ENCODE measurements at places on chromosomes 16 and 17.

DNA sequence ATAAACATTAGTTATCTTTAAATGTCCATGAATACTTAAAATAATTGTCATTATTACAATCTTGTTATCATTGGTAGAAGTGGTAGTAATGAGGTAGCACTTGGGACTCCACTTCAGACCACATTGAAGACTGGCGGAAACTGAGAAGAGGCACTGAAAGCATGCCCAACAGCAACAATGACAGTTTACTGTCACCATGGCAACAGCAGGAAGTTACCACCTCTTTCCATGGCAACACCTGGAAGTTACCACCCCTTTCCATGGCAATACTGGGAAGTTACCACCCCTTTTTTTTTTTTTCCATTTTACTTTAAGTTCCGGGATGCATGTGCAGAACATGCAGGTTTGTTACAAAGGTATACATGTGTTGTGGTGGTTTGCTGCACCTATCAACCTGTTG lies 494.9 kb upstream of the RBFOX1 start:
- no peak for DNase-seq

DNA sequence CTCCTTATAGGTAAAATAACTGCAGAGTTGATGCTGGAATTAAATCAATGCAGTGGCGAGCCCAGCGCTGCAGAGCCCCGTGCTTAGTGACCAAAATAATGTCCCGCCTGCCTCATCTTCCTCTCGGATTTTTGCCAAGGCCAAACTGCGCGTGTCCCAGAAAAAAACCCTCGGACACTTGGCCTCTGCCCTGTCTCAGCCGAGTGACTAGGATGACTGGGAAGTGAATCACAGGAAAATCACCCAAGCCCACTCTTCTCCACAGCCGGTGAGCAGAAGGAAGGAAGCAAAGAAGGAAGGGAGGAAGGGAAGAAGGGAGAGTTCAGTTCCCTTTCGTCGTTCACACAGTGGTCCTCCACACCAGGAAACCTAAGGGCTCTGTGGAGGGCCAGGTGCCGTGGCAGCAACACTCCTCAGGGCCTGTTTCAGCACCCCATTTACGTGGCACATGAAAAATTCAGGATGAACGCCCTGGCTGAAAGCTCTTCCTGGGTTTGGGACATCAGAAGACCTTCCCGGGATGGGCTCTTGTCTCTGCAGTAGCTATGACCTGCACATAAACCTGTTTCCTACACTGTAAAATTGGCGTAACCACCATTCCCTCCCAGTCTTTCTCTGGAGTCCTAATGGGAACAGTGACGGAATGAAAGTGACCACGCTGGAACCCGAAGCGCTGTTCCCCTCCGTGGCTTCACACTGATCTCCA lies 25.4 kb upstream of the HOXB13 start:
- DNase-seq: no peak

GRCh38 chr17:38943607-38944006 lies 18.2 kb downstream of the LASP1NB start:
- DNase-seq: no peak

DNA sequence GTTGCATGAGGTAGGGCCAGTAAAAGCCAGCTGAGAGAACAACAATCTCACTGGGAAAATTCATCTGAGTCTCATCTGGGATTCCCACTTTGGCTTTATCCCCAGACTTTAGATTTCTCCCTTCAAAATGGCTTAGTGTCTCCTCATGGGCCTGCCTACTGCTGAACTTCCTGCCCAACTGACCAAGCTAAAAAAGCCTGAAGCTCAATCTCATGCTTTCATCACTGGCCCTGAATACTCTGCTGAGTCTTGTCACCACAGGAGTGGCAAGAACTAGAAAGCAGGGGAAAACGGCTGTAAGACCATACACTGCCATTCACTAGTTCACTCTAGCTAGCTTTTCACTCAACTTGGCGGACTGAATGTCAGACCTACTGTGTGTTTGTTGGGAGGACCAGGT lies 96.4 kb upstream of the NOG start:
- no peak for DNase-seq

DNA sequence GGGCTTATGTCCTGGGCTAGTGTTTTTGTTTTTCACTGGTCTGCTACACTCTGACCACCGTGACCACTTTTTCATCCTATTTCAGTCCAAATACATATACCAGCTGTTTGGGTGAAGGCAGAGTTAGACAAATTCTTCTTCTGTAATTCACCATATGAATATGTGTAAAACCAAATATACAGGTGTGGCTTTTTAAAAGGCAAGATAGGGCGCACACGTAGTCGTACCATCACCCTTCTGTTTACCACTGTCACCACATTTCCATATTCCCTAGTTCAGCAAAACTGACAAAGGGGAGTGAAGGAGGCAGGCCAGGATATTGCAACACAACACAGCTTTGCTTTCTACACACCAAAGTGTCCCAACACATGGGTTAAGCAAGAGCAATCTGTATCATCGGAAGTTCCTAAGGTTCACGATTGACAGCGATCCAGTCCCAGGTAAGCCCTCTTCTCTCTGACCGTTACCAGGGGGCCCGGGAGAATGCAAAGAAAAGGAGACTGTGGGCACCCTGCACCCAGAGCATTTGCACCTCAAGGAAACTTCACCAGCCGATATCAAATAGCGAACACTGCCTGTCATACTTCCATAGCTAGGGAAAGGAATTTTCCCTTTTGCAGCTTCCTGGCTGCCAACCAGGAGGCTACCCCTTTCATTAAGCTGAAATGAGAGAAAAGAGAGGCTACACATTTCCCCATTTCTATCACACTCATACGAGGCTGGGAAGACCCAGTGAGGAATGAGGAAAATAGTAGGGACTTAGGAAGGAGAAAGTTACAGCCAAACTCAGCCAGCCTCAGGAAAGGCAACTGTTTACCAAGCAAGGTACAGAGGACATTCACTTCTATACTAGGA lies 23.1 kb downstream of the CREBBP start:
- DNase-seq: no peak

- no peak for DNase-seq
Observed at GRCh38 chr17:41638194-41638593, 13.8 kb upstream of the KRT17 start.

DNA sequence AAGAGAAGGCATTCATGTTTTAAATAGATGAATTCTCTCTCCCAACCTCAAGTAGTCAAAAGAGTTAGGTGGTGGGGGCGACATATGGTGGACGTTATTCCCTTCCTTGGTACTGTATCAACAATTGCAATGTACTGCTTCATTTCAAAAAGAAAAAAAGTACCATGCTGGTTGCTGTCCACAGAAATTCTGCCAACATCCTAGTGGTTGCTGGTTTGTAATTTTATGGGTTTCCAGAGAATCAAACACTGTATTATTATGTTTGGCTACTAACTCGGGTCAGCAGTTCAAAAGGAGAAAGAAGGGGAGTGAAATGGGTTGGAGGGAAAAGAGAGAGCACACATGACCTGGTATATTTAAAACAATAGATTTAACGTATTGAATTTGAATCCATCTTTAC lies 61.1 kb upstream of the KCNJ16 start:
- DNase-seq: no peak

DNA sequence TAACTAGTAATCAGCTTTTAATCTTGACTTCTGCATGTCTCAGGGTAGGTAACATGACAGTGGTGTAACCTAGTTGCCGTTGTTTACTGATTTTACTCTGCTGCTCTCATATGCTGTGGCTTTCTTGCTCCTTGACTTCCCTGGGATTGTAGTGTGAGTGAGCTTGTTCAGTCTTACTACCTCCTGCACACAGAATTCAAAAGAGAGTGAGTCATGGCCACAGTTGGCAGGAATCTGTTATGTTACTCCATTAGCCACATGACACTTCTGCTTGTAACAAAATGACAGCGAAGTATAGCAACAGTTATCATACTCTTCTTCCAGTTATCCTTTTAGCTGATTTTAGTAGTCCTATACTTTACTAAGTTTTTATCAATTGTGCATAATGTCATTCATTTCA lies 18.8 kb downstream of the TNRC6A start:
- DNase-seq: peak; percentile 17

DNA sequence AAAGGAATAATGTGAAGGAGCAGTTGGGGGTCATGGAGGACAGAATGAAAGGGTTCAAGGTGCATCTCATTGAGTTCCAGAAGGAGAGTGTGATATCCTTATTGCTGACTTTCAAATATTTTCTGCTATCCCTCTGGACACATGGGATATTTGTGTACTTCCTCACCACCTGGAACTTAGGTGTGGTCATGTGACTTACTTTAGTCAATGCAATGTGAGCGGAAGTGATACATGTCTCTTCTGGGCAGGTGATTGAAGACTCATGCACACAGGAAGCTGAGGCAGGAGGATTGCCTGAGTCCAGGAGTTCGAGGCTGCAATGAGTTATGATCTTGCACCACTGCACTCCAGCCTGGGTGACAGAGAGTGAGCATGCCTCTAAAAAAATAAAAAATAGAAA lies 36.7 kb upstream of the TANC2 start:
- no peak for DNase-seq

DNA sequence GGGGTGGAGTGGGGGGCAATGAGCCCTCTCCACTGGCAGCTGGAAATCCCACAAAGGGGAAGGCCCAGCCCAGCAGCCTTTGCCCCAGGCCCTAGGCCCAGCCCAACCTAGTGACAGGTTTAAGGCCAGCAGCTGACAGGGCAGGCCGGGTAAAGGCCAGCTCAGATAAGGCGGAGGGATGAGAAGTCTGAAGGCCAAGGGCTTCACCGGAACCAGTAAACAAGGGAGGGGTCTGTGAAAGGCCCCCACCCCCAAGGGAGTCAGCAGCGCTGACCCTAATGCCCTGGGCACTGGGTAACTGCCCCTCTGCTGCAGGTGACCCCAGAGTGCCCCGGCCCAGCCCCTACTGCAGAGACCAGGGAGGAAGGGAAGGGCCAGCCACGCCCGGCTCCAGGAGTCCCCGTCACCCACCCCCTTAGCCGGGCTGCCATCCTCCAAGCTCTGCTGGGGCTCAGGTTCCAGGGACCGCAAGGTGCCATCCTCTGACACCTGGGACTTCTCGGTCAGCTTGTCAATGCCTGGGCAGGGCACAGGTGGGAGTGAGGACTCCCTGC lies 17.5 kb downstream of the OTOP3 start:
- no peak for DNase-seq

DNA sequence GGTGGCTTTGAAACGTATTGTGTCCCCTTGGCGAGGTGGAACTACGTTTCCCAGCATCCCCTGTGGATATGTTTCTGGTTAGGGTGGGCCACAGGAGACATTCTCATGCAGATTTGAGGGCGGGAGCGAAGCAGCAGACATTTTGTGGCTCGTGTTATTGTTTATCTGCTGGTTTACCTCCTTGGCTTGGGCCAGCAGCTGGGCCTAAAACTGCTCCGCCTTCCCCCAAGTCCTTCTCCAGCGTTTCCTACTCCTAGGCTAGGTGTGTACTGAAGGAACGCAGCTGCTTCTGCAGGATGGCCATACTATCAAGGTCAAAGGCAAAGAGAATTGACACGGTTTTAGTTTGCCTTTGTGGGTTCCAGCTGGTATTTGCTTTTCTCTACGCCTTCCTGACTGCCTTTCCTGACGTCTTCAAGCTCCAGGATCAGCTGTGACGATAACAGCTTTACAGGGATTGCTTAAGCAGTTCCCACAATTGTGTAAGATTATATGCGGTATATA lies 17.2 kb upstream of the WSB1 start:
- no peak for DNase-seq

DNA sequence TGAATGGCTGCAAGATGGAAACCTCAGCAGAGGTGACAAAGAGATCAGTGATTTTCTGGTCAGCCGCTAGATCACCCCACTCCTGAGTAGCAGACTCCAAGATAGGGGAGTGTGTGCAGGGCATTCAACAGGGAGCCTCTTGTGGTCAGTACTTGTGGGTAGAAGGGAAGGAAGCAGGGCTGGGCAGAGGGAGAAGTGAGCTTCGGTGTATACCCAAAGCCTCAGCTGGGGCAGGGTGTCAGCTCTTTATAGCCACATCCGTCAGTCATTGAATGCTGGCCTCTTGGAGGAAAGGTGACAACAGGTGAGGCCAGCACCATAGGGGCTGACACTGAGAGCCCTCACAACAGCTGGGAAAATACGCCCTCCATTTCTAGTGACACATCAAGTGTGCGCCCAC lies 2.2 kb upstream of the SLC12A3 start:
- DNase-seq: no peak

GRCh38 chr17:39318636-39319035 lies 82.8 kb downstream of the FBXL20 start:
- DNase-seq: no peak

GRCh38 chr16:57412584-57412983 lies 8.0 kb downstream of the CCL17 start:
- DNase-seq: no peak

GRCh38 chr16:84294531-84295142 lies at the start of gene WFDC1:
Gene WFDC1 (plus strand): TSS chr16:84294878. CDS start chr16:84294972, 94 bp downstream.
- no peak for DNase-seq

- no peak for DNase-seq
Observed at GRCh38 chr17:4747847-4748246, 8.1 kb upstream of the CXCL16 start.

GRCh38 chr17:80861892-80862291 lies 129.7 kb upstream of the CHMP6 start:
- peak; percentile 68 for DNase-seq

GRCh38 chr17:42097691-42098631 lies at the start of gene ZNF385C:
Gene ZNF385C (minus strand): TSS chr17:42098473. CDS start chr17:42063056, 35,417 bp downstream.
- DNase-seq: no peak

- no peak for DNase-seq
Observed at GRCh38 chr17:14922411-14922810, 342.7 kb downstream of the PMP22 start.

- DNase-seq: no peak
Observed at GRCh38 chr16:35794896-35795295, 2335.5 kb downstream of the TP53TG3F start.

- no peak for DNase-seq
Observed at GRCh38 chr16:55662644-55663031, 6.8 kb downstream of the SLC6A2 start.

DNA sequence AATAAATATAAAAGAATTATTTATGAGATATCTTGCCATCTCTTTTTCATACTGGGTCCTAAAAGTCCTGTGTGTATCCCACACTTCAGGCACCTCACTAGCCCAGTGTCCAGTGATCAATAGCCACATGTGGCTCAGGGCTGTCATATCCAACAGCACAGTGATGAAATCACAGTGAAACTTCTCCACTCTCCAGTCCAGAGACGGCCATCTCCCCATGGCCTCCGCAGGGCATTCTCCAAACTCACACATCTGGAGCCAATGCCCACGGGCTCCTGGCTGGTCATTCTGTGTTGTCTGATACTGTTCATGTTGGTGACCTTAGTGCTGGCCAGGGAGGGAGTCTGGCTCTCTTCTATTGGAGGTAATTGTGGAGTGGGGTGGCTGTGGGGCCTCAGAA lies 125.2 kb upstream of the SDK2 start:
- DNase-seq: no peak

GRCh38 chr17:75542229-75542628 lies 16.7 kb downstream of the LLGL2 start:
- no peak for DNase-seq

- DNase-seq: no peak
Observed at GRCh38 chr17:45123930-45124796, 8.2 kb downstream of the PLCD3 start.

- no peak for DNase-seq
Observed at GRCh38 chr17:4584917-4585637, 748 bp downstream of the SMTNL2 start.

GRCh38 chr17:66002063-66002585 lies 189.8 kb downstream of the CEP112 start:
- no peak for DNase-seq

Data from DMS79 treated with DMSO at 0.1 percent for 48 hours (cell line).